ENCODE measurements at places on chromosomes 13 and 19.

DNA sequence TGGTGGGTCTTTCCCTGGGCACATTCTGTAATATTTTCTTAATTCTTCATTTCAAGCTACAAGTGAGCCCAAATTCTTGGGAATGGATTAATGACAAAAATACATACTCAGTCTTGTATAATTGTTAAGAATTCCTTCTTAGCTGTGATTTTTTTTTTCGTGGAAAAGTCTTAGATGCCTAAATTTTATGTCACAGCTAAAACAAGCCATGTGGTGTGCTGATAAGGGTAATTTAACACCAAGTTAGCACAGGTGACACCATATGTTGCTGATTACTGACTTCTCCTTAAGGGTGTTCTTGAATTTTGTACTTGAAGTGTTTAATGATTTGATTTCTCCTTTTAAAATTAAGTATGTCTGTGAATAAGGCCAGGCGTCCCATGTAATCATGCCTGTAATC lies 29.3 kb downstream of the WDFY2 start:
- DNase-seq = no peak

GRCh38 chr13:45718063-45718462 lies 15.9 kb downstream of the CBY2 start:
- no peak for DNase-seq

- no peak for DNase-seq
Observed at GRCh38 chr13:75839406-75839805, 203.3 kb downstream of the LMO7 start.

DNA sequence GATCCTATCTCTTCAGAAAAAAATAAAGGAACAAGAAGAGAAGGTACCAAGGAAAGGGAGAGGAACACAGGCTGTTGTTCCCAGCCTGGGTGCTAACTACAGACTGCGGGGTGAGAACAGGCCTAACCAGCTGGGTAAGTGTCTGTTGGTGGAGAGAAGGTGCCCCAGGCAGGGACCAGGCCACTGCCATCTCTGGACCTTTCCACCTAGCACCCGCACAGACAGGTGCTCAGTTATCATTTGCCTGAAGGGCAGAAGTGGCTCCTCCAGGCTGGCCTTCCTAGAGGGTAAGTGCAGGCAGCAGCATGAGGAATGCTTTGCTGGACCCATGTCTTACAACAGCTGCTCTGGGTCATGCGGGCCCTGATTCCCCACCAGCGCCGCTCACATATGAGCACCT lies 10.1 kb downstream of the DNMT1 start:
- DNase-seq = no peak

- DNase-seq = no peak
Observed at GRCh38 chr13:94666065-94666464, 46.3 kb downstream of the SOX21 start.

DNA sequence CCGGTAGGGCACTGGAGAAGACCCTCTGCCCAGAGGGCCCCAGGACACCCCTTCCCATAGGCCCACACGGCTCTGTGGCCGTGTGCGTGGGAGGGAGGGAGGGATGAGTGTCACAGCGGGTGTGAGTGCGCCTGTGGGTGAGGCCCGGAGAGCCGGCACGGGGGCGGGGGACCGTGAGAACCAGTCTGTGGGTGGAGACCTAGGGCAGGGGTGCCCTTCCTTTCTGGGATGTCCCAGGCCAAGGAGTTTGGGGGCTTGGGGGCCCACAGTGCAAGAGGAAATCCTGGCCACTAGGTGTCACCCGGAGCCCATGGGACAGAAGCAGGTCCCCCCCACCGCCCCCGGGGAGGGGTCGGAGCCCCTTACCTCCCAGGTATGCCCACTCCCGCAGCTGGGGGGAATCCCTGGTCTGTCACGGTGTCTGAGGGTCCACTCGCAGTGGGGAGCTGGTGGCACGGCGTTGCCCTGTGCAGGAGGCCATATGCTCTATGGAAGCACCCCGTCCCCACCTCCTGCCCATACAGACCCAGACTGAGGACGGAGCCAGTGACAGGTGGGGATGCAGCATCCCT lies 16.0 kb upstream of the SLC7A10 start:
- DNase-seq = peak; percentile 64

DNA sequence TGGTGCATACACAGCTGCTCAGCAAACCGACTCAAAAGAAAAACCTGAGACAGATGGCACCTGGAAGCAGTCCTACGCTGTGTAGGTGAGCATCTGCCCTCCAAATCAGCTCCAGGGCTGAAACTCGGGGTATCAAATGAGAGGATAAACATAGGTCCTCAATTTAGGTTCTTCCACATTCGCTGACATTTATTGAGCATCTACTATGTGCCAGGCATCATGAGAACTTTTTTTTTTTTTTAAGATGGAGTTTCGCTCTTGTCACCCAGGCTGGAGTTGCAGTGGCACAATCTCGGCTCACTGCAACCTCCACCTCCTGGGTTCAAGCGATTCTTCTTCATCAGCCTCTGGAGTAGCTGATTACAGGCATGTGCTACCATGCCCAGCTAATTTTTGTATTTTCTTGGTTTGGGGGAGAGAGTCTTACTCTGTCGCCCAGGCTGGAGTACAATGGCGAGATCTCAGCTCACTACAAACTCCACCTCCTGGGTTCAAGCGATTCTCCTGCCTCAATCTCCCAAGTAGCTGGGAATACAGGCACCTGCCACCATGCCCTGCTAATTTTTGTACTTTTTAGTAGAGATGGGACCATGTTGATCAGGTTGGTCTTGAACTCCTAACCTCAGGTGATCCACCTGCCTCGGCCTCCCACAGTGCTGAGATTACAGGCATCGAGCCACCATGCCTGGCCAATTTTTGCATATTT lies 13.4 kb downstream of the QPCTL start:
- no peak for DNase-seq

- no peak for DNase-seq
Observed at GRCh38 chr19:15265850-15266248, 33.6 kb upstream of the EPHX3 start.

DNA sequence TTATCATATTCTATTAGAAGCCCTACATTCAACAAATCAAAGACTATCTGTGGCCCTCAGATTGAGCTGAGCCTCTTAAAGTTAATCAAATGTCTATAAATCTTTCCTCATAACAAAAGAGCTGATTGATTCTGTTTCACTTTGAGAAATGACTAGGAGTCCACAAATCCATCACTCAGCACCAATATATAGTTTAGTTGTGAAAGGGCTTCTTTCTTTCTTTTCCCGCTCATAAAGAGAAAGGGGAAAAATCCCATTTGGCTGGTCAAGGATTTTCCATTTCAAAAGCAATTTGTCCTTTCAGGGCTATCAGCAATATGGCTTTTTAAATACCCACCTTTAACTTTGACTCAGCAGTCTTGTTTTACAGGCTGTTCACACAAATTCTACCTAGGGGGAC lies 408.5 kb upstream of the PCDH20 start:
- DNase-seq = no peak

DNA sequence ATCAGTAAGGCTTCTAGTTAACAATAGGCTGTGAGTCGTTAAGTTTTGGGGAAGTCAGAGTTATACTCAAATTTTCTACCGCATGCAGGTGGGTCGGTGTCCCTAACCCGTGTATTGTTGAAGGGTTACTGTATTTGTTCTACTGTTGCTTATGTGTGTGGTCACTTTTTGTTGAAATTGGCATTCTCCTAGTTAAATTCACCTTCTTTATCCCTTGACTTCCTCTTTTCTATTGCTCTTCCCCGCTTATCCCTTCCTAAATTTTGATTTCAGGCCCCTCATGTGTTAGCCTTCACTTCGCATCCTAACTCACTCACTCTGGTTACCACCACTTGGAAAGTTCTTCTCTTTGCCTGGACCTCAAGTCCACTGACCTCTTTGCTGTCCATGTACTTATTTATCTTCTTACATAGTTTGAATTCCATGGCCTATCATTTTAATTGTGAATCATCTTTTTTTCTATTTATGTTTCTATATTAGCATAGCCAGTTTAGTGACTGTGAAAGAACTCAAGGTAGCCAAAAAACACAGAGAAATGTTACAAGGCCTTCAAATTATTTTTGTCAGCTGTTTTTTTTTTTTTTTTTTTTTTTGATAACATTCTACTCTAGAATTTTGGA lies 52.9 kb downstream of the NDFIP2 start:
- DNase-seq = no peak

DNA sequence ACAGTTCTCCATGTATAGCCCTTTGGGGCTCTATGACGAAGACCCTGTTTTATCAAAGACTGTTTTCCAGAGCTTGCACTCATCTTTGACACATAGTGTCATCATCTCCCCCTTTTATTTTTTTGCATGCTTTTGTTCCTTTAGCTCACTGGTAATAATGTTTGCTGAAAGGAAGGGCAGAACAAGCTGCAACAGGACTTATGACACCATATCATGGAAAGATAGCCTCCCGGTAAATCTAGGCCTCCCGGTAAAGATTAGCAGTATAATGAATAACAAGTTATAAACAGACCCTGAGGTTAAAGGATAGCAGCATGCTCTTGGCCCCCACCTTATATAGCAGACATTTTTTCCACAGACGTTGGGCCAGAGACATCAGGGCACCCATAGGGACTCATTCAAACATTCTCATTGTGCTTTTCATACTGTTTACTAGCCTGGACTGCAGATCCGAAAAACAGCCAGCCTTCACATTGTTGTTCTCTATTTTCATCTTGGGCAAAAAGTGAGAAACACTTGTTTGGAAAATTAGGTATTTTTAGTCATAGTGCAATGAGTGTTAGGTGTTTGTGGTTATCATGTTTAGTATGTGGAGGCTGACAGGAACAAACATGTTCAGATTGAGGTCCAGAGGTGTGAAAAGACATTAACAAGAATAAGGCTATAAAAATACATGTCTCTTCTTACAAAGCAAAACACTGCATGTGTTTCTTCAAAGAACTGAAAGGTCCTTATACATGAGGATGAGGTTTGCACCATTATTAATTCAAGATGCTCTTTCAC lies 136.9 kb upstream of the SPRY2 start:
- DNase-seq = no peak

GRCh38 chr13:72823724-72824123 lies 41.8 kb downstream of the PIBF1 start:
- no peak for DNase-seq

DNA sequence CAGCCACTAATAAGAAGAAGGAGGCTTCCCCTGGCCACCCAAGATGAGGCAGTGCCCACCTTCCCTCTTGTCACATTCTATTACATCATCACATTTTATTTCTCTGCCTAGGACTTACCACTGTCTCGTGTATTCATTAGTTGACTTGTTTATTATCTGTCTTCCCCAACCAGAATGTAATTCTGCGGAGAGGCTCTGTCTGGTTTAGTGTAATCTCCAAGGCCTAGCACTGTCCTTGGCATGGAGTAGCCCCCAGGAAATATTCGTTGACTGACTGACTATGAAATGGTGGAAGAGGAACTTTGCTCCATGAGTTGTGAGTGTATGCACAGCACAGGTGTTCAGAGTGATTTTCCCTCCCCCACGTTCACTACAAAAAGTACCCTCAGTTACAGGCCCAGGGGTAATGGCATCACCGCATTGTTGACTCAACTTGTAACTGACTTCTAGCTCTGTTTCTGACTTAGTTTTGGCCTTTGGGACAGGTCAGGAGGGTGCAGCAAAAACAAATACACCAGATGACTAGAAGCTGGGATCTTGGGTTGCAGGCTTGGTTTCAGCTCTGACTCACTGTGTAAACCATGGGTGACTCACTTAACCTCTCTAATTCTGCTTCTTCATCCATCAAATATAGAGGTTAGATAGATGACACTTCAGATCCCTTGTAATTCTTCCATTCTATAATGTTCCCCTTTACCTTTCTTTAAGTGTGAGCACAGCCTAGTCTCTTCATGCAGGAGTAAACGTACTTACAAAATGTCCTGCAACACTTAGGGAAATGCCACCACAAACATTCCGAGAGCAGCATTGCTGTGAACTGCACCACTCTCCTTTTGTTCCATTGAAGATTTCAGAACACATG lies 229.7 kb downstream of the KCNRG start:
- peak; percentile 10 for DNase-seq

DNA sequence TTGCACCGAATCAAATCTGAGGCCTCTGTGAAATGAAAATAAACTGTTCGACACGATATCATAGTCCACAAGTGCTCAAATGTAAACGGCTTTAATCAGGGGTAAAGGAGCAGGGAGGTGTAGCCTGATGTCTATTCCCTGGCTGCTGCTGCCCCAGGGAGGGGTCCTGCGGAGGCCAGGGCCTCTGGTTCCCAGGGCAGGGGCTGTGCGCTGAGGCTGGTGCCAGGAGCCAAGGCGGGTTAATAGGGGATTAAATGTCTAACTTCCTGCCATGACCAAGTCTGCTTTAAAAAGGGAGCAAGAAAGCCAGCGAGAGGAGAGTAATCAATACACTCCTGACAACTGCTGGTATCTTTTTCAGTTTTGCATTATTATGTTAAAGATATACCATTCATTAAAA lies 59.4 kb downstream of the ZNF536 start:
- DNase-seq = no peak

DNA sequence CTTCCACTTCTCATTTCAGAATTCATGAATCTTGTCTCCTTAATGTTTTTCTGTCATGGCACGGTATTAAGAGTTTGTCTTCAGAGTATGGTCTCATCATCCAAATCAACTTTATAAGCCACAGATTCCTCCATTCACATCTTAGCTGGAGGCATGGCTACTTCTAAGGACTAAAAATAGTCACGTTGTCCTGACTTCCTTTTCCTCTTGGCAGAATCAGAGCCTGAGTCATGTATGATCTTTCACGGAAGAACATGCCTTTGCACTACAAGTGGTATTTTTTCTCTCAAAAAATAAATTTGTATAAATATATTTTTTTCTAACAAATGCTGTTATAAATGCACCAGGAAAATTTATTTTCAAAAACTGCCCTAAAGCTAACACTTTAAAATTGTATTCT lies 71.4 kb downstream of the ALOX5AP start:
- no peak for DNase-seq

GRCh38 chr19:4380254-4380727 lies 20.1 kb downstream of the SH3GL1 start:
- peak; percentile 50 for DNase-seq

DNA sequence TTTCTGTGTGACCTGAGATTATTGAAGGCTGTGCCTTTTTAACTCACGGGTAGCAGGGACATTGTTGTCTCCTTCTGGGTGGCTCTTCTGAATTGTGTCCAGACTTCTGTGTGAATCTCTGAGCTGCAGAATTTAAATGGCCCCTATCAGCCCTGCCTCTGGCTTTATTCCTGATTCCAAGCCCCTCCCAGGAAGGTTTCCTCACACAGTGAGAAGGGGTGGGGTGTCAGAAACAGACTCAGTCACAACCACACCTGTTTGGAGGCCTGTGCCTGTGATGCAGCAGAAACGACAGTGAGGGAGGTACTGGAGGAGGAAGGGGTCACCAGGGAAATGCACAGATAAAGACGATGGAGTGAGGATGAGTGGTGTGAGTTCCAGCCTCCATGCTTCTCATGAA lies at the start of gene CLC:
Gene CLC (minus strand): TSS at position 139 of the 400 bp plus-strand sequence. CDS start 77 bp downstream, at position 62.
- DNase-seq = no peak

GRCh38 chr13:69737129-69737935 lies 370.3 kb upstream of the ATXN8OS start:
- DNase-seq = no peak

GRCh38 chr13:21833921-21834320 lies 163.0 kb downstream of the FGF9 start:
- no peak for DNase-seq

- no peak for DNase-seq
Observed at GRCh38 chr19:19214892-19215291, 3.1 kb downstream of the NCAN start.
